ENCODE measurements at places on chromosomes 3 and 15.

GRCh38 chr3:129425213-129425612, 3.2 kb downstream of the EFCAB12 start:
- DNase-seq = no peak

DNA sequence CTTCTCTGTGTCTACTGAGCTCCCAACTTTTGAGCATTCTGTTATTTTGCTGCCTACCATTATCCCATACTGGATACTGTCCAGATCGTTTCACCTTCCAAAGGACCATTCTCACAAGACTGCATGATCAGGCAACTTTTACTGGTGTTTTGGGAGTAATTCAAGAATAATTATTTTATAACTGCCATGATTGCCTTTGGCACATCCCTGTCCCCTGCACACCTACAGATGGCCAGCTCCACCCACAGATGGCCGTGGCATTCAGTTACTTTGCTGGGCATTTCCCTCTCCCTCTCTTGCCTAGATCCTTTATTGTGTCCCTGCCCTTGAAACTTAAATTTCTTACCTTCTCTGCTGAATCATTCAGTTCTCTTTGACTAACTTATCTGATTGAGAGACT, 263.9 kb downstream of the DIPK2A start:
- DNase-seq = no peak

DNA sequence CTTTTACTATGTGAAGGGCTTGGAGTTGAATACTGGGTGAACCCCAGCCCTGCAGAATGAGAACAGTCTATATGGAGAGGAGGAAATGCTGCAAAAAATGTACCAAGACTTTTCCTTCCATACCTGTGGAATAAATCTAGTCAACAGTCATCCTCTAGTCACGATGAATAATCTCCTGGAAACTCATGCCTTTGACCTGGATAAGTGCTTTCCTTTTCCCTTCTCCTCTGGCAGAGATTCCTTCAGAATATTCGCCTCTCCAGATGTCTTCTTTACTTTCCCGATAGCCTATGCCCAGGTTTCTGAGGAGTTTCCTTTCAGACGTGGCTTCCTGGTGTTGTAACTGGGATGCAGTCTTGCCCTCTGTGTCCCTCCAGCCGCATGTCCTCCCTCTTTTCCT, 28.1 kb downstream of the CCNL1 start:
- no peak for DNase-seq

DNA sequence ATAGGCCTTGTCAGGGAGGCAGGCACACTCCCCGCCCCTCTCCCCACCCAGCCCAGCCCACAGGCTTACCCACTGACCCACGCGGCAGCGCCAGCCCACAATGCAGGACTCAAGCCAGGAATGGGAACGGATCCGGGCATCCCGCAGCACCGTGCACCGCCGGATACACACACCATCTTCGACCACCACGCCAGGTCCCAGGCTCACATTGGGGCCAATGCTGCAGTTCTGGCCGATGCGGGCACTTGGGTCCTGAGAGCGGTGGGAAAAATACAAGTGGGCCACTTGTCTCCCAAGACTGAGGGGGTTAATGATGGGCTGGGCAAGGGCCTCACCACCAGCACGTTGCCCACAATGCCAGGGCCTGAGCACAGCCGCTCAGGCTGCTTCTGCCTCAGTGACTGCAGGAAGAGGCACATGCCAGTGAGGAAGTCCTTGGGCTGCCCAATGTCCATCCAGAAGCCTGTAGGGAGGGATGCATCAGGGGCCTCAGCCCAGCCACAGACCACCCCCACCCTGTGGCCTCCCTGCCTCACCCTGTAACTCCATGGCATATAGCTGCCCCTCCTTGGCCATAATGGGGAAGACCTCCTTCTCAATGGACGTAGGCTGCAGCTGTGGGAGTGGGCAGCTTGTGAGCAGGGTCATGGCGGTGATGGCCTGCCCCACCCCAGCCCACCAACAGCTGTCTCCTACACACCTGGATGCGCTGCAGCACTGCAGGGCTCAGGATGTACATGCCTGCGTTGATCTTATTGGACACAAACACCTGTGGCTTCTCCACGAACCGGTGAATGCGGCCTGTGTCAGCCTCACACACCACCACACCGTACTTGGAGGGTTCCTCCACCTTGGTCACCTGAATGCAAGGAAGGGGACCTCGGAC, 1.6 kb downstream of the GMPPB start:
- no peak for DNase-seq

DNA sequence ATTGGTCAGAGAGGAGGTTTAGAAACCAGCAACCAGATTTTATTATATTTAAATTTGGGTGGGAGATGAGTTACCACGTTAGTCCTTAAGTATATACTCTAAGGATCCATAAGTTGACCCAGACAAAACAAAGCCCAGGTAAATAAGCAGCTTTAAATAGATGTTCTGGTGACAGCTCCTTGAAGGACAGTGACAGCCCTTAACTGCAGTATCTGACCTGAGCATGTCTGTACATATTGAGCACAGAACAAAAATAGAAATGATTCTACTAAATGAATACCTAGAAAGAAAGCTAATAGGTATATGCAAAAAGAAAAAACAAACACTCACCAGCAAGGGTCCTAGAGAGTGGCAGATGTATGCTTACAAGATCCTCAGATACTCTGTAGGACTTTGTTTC, 63.0 kb downstream of the UBR1 start:
- no peak for DNase-seq

- DNase-seq = no peak
These were observed 42.0 kb downstream of the THBS1 start for GRCh38 chr15:39622660-39623516.

DNA sequence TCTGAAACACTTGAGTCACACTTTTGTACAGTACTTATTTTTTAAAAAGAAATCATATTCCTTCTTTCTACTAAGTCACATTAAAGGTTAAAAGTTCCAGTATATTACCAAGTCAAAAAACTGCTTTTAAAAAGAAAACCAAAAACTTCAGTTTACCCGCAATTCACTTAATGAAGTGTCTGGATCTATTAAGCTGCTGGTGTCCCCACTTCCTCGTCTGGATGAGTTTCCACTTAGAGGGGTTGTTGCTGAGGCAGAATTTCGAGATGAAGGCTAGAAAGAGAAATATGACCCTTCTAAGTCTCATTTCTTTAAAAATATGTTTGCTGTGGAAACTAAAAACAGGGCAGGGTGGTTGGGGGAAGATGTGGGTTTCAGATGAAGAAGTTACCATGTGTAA, 79.7 kb downstream of the LRRFIP2 start:
- no peak for DNase-seq

DNA sequence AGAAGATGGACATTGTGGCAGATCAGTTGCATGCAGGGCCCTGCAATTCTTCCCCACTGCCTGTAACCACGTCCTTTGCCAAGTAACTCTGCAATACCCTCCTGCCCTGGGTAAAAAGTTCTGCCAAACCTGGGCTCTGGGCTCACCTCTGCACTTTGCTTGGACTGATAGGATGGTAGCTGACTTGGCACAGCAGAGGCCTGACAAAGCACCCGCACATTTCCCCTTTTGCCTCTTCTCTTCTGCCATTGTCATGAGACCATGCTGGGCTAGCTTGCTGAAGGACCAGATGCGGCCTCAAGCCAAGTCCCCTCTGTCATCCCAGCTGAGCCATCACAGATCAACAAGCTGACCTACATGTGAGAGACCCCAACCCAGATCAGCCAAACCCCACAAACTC, 122.4 kb downstream of the SMAD6 start:
- DNase-seq = no peak

- no peak for DNase-seq
These were observed 1010.0 kb upstream of the CADM2 start for GRCh38 chr3:83948771-83949170.

- no peak for DNase-seq
These were observed 1308.0 kb downstream of the ROBO1 start for GRCh38 chr3:78459796-78460195.

DNA sequence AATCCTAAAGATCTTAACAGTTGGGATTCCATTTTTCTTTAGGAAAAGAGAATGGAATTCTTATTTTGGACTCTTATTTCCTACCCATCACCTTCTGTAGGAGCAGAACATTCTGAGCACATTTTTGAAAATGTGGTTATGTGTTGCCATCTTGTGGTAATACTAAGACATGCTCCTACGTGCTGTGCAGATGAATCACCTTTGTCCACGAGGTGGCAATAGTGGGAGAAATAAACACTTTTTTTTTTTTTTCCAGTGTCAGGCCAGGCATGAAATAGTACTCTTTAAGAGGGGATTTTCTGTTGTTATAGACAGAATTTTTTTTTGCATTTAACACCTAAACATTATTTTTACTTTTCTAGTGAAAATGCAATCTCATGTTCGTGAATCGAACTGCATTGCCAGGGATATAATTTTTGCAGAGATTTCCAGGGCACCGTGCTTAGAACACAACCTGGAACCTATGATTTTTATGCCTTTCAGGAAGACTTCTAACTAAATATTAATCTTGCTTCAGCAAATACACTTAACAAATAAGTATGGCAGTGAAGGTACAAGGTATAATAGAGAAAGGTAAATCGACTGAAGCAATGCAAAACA, 196.6 kb downstream of the GAP43 start:
- no peak for DNase-seq

- DNase-seq = no peak
These were observed 500.7 kb downstream of the FOXP1 start for GRCh38 chr3:71082833-71083232.

DNA sequence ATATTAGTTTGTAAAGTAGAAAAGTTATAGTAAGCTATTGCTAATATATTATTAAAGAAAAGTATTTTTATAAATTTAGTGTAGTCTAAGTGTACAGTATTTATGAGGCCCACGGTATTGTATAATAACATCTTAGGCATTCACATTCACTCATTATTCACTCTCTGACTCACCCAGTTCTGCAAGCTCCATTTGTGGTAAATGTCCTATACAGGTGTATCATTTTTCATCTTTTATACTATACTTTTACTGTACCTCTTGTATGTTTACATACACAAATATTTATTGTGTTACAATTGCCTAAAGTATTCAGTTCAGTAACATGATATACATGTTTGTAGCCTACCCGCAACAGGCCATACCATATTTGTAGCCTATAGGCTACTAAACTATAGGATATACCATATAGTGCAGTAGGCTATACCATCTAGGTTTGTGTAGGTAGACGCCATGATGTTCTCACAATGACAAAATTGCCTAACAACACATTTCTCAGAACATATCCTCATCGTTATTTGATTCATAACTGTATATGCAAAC, 246.8 kb upstream of the ALCAM start:
- no peak for DNase-seq

GRCh38 chr3:165817160-165817709, 20.0 kb downstream of the BCHE start:
- no peak for DNase-seq

DNA sequence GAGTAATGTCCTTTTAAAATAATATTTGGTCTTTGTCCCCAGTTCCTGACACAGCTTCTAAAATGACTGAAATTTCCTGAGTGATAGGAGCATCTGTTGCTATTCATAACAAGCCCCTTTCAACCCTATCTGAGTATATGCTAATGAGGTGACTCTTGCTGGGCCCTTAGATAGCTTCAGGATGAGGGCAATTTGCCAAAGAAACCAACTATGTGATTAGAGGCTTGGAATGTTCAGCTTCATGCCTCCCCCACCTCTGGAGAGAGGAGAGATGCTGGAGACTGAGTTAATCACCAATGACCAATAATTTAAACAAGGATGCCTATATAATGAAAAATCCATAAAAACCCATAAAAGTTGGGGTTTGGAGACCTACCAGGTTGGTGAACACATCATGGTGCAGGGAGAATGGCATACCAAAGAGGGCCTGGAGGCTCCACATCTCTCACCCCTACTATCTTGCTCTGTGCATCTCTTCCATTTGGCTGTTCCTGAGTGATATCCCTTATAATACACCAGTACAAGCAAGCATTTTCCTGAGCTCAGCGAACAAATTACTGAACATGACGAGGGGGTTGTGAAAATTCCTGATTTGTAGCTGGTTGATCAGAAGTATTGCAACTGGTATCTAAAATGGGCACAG, 189.2 kb downstream of the ECT2 start:
- DNase-seq = no peak

GRCh38 chr15:60219866-60220265, 177.9 kb downstream of the ANXA2 start:
- DNase-seq = no peak

DNA sequence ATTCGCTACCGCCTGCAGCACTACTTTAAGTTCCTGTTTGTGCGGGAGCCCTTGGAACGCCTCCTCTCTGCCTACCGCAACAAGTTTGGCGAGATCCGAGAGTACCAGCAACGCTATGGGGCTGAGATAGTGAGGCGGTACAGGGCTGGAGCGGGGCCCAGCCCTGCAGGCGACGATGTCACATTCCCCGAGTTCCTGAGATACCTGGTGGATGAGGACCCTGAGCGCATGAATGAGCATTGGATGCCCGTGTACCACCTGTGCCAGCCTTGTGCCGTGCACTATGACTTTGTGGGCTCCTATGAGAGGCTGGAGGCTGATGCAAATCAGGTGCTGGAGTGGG, 995 bp downstream of the CHST14 start:
- no peak for DNase-seq

DNA sequence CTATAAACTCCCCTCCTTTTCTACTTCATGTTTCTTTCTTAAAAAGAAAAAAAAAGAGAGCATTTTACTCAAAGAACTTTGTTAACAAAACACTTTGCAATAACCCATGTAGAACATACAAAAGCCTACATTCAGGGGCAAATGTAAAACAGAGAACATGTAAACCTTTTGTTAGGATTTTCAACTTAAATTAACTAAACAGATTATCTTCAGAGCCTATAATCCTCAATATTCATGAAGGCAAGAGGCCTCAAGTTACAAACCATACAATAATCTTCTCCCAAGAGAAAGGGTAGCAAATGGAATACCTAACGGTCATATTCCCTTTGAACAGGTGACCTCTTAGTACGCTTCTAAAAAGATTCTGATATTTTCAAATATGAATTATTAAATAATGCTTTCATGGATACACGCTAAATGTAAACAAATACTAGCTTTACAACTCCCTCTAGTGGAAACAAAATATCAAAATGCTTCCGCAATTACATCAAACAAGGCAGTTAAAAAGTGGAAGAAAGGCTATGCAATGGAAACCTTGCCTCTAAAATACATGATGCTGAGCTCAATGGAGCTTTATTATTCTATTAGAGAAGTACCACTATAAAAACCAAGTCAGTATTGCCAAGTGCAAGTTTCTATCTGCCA, 9.9 kb downstream of the CEP152 start:
- no peak for DNase-seq

DNA sequence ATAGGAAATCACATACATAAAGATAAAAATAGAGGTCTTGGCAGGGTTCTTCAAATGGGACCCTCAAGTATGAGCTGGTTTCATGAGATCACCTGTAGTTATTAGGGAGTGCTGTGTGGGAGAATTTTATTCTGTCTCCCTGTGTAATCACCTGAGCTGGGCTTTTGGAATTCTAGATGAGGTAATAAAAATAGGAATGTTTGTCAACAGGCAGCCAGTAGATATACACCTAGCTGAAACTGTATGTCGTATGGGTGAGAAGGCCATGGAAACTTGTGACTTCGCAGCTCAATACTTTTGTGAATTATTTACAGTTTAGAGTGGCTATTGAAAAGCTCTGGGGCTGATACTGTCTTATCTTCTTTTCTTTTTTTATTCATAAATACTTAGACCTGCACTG, 40.5 kb upstream of the PLCL2 start:
- no peak for DNase-seq

- DNase-seq = no peak
These were observed 1588.2 kb downstream of the SI start for GRCh38 chr3:163490119-163490518.
